ENCODE measurements at places on chromosomes 13 and 19.

DNA sequence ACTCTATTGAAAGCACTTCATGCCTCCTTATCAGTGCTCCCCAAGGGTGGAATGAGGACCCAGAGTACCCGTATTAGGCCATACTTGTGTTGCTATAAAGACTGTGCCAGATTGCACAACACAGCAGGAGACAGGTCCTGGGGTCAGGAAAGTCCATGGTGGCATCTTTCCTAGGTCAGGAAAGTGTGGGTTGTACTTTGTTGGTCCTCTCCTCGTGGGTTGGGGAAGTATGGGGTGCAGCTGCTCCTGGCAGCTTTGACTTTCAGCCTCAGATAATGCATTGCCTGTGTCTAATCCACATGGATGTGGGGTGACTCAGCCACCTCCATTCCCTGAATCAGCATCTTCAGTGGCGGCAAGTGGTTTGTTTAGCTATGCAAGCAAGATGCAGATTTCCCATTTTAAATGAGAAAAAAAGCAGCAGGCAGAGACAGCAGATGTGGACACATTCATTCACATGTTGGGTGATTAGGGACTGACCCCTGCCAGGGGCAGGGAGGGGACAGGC, 8.4 kb upstream of the CYP2B6 start:
- DNase-seq = peak; percentile 14

DNA sequence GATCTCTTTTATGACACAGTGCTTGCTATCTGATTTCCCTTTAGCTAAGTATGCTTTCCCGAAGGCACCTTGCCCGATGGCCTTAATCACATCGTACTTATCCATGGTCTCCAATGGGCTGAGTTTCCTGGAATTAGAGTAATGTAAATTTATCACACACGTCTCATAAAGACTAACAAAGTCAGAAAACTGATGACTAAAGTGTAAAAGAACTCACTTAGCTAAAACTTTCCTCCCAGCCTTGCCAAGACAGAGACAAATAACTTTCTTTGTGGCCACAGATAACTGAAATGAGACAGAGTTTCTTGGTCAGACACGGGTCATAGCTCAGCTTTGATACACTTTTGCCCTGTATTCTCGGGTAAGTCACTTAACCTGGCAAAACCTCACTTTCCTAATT, 1.5 kb downstream of the NEK5 start:
- no peak for DNase-seq

DNA sequence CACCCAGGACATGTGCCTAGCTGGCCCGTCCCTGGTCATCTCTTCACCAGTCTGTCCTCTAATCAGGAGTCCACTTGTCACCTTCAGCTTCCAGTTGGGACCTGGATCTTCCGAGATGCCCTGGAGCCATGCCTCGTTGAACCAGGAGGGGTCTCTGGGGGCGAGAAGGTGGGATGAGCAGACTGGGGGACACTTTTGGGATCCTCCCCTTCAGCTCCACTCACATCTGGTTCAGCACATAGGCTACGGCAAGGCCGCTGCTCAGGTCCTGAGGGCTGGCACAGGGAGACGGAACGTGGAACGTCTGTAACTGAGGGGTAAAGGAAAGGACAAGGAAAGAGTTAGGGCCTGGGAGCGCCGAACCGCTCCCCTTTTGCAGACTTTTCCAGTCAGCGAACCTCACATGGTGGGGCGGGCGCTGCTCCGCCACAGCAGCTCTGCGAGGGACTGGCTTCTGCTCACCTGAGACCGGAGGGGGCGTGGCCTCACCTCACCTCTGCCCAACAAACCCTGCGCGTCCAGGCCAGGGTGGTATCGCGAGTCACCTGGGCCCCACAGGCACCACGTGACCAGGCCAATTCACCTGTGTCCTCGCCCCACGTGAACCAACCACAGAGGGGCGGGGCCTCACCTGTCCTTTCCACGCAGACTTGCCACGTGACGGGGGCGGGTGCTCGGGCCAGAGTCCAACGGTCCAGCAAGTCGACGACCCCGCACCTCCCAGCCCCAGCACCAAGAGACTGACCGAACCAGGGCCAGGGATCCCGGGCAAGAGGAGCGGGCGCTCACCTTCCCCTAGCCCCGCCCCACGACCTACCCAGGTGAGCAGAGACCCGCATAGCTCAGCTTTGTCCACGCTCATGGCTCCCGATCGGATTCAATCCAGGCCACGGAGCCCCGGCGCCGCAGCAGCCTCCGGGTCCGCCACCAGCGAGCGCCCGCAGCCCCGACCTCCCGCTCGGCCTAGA, at the start of gene HOOK2:
Gene HOOK2, minus strand, starts transcription at position 965 of the 968 bp plus-strand sequence. Its CDS starts 103 bp downstream, at position 862.
- no peak for DNase-seq

- no peak for DNase-seq
Measured at GRCh38 chr13:32903720-32904119, 112.5 kb upstream of the KL start.

- no peak for DNase-seq
Measured at GRCh38 chr13:44819245-44819644, 170.0 kb downstream of the NUFIP1 start.

DNA sequence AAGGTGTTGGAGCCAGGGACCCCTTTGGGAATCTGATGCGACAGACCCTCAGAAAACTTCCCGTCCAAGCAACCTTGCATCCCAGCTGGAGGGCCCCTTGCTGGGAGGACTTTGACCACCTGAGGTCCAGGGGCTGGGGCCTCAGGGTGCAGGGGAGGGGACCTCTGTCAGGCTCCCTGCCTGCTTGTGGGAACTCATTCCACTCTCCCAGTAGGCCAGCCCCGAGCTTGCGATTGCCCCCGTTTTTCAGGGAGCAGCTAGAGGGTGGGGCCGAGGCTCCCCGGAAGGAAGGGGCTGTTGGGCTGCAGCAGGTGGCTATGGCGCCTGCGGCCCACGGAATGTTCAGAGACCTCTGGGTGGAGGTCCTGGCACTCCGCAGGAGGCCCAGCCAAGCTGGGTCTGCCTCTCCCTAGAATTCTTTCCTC, 2.8 kb downstream of the GNA11 start:
- DNase-seq = no peak

GRCh38 chr19:8529369-8530006, 15.5 kb upstream of the ZNF414 start:
- DNase-seq = no peak

DNA sequence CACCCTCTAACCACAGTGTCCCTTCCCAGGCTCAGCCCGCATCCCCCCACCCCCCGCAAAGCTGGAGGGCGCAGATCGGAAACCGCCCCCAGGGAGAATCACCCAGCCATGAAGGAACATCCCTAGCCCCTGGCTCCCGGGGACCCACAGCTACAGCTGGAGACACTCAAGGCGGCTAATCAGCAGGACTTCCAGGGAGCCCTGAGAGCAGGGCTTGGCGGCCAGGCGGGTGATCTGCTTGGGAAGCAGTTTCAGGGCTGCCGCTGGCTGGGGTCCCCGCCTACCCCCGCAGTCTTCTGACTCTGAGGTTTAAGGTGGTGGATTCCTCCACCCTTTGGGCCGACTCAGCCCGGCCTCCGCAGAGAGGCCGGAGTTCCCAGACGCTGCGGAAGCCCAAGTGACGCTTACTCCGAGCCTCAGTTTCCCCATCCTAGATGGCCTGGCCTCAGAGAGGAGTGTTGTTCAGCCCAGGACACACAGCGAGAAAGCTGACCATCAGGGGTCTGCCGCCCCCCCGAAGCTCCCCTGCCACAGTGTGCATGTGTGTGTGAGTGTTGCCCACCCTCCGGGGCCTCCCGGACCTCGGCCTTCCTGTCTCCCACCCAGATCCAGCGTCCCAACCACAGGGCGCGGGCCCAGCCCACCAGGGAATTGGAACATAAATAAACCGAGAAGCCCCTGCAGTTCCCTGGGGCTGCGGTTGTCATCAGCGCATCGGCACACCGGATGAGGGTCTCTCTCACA, 9.8 kb downstream of the FUT6 start:
- no peak for DNase-seq

GRCh38 chr19:942133-942645, 16.4 kb downstream of the ARID3A start:
- no peak for DNase-seq

- DNase-seq = no peak
Measured at GRCh38 chr19:15250640-15250993, 18.4 kb upstream of the EPHX3 start.

DNA sequence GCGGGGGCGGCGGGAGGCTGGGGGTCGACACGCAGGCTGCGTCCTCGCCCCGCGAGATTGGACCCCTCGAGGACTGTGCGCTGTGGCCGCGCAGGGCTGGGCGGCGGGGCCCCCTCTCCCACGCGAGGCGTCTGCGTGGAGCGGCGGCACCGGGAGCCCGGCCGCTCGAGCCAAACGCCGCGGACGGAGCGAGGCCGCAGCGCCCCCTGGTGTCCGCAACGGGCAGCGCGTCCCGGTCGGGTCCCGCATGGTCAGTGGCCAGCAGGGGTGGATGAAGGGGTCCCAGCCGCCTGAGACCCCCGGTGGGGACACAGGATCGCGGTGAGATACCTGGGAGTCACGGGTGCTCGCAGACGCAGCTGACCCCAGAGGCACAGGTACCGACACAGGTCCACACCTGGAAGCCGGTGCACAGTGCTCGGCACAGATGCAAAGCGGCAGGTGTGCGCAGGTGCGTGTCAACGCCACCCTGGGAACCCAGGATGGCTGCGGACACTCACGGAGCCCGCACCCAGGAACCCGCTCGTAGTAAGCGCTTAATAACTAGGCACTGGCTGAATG, 2.1 kb upstream of the CIRBP start:
- peak; percentile 65 for DNase-seq

GRCh38 chr19:2917275-2918184, 16.8 kb downstream of the ZNF57 start:
- DNase-seq = no peak

GRCh38 chr13:36029166-36029565, 102.0 kb downstream of the DCLK1 start:
- DNase-seq = no peak

DNA sequence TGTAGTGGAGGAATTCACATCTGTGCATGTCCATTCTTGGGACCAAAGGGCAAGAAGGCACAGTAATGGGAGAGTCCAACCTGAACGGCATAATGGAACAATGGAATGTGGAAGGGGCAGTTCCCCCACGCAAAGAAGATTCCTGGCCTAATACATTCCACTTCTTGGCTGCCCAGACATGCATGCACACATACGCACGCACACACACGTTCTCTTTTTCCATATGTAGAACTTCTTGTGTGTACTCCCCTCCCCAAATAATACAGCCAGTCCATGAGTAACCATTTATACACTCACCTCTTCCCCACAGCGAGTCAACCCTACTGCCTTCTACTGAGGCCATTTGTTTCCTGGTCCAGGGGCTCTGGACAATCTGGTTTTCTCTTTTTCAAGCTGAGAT, 6.0 kb upstream of the STK24 start:
- no peak for DNase-seq

DNA sequence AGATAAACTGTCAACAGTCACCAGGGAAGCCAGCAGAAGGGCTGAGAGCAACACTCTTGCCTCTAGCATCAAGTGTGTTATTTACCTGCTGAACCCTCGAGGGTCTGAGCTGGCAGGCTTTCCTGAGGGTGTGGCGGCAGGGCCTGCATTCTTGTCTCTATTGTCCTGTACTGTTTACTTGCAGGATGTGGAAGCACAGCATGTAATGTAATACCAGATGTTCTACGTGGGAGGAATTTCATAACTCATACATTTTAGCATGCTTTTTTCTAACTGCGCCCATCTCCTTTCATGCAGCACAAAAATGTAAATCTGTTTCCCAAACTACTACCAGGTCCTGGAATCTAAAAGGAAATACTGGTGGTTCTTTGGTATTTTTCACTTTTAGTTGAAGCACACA, 153.1 kb downstream of the RGCC start:
- no peak for DNase-seq

DNA sequence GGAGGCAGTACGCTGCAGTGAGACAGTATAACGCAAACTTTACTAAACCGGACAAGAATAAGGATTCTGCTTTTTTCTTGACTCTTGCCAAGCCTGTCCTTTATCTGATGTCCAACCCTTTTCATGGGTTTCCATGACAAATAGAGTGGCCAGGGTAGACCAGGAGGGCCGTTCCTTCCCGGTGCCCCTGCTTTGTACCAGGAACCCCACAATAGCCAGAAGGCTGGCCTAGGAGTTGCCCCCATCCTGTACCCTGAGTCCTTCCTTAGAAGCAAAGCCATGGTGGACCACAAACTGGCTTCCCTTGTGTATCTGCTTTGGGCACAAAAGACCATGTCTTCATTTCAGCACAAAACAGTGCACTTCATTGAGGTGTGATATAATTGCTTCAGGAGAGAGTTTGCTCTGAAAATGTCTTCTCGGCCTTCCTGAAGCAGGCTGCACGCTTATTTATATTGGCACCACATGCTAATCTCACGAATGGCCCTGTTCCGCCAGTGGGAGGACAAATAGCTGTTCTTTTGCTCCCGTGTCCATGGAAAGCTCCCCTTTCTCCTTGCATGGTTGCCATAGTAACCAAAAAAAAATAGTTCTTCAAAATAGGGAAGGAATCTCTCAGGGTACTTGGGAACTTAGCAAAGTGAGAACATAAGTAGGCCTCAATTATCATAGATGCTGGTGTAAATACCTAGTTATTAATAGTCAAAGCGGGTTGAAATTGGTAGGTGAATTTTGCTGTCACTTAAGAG, 222.1 kb downstream of the ZIC5 start:
- no peak for DNase-seq

- DNase-seq = no peak
Measured at GRCh38 chr13:100447831-100448230, 140.8 kb downstream of the GGACT start.

DNA sequence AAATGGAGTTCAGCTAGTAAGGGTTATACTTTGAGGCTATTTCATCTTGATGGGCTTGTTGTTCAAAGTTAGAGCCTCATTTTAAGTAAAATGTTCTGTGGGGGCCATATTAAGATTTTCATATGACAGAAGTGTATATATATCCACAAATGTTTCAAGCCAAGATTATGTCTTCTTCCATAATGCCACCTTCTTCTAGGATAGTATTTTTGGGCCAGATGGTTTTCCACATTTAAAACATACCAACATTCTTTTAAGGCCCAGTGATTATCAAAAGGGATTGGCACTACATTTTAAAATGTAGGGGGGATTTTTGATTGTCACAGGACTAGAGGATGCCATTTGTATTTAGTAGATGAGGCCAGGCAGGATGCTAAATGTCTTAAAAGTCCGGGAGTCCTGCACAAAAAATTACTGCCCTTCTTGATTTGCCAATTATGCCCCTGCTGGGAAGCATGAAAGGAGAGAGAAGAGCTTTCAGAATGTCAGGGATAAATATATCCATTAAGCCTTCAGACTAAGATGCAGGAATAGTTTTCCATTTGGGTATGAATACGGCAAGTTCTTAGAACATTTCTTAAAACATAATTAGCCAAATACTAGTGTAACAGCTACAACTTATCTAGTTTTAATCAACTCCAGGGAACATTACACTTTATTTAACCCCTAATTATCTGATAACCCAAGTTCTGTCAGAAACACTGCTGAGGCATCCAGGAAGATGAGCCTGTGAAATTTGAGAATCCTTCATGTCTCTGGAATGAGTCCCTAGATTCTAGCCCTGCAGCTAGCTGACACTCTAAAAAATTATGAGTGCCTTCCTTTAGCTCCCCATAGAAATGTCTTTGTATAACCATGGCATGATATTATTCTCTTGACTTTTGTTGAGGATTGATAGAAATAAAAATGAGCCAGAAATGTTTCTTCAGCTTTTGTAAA, 34.0 kb downstream of the ITM2B start:
- DNase-seq = no peak

GRCh38 chr19:1151917-1152587, 22.0 kb downstream of the SBNO2 start:
- DNase-seq = no peak

Measured in MV-4-11 (cell line).